RCC 7860 (cell line): ENCODE measurements at places on chromosomes 4 and X.

- DNase-seq = no peak
Observed at GRCh38 chr4:146369446-146369845, 152.3 kb downstream of the SLC10A7 start.

- DNase-seq = peak; percentile 76
Observed at GRCh38 chr4:41154814-41155177, 59.5 kb downstream of the APBB2 start.

DNA sequence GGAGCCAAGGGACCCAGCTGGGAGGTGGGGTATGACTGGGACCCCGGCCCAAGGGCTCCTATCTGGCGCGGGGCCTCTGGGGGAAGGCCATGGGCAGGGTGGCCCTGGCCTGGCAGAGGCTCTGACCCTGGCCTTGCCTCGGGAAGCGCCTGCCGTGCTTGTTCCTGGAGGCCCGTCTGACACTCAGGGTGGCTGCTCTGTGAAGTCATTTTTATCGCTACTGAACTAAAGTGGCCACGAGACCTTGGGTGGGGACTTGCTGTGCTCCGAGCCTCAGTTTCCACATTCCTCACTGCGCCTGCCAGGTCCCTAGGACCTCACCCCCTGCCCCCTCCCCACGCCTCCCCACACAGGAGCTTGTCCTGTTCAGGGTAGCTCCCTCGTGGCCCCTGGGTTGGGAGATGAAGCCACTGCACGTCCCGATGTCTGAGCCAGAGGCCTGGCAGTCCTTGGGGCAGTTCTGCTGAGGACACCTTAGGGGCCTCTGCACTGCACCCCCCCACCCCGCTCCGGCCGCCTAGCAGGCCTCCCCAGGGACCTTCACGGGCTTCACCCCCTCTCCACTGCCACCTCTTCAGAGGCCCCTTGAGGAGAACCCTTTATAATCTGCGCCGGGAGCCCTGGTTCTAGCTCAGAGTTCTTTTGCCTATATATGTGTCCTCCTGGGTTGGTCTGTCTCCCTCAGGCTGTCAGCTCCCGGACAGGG is 639 bp upstream of the SORCS2 start:
- DNase-seq = no peak

- peak; percentile 40 for DNase-seq
Observed at GRCh38 chr4:113446019-113446418, 315.5 kb downstream of the CAMK2D start.

DNA sequence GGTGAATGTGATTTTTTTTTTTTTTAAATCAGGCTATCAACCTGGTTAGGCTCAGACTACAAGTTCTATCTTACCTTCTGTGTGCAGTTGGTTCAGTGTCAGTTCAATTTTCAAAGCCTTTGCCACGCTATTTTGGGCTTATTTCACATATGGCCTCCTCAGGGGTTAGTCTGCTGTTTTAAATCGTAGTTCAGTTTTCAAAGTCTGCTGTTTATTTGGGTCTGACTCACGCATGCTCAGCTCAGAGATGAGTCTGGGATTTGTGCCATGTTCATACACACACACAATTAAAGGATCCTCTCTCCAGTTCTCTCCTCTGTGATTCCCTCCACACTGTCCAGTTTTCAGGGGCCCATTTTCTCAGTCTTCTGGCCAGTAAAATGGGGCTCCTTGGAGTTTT is 32.3 kb upstream of the ZFX start:
- no peak for DNase-seq

- no peak for DNase-seq
Observed at GRCh38 chrX:71547339-71547738, 14.4 kb downstream of the OGT start.

- DNase-seq = no peak
Observed at GRCh38 chr4:8709050-8709728, 116.6 kb downstream of the CPZ start.

GRCh38 chr4:7034262-7035081 is 8.7 kb upstream of the TADA2B start:
- DNase-seq = peak; percentile 72

DNA sequence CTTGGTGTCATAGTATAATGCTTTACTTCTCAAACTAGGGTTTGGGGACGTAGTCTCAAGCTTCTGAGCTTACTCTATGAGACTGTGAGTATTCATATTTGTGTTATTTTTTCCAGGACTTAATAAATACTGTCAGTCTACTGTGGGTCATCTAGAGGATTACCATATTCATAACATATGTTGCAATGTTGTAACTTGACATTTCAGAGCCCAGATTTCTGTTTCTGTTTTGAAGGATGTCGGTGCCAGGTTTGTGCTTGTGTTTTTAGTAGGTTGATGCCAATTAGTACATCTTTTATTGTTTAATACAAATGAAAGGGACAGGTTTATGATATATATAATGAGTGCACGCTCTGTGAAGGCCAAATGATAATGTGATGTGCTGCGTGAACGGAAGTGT is 69.6 kb downstream of the SPANXN4 start:
- no peak for DNase-seq

GRCh38 chr4:184814686-184815045 is 11.1 kb downstream of the ACSL1 start:
- no peak for DNase-seq

- no peak for DNase-seq
Observed at GRCh38 chrX:140949233-140949632, 53.2 kb upstream of the SPANXB1 start.

DNA sequence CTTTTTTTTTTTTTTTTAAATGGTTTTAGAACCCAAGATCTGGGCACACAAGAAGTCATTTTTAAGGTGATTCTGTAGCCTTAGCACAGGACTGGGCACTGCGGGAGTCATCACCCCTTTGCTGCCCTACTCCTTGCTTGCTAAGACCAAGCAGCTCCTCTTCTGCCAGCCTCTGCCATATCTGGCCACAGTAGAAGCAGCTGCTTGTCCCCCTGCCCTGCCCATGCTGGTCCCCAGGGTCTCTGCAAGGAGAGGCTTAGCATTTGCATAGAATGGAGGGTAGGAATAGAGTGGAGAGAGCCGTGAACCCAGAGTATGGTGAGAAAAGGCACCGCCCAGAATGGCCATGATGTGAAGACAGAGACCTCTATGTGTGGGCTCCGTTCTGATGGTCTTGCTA is 109.3 kb downstream of the ADRA2C start:
- no peak for DNase-seq

DNA sequence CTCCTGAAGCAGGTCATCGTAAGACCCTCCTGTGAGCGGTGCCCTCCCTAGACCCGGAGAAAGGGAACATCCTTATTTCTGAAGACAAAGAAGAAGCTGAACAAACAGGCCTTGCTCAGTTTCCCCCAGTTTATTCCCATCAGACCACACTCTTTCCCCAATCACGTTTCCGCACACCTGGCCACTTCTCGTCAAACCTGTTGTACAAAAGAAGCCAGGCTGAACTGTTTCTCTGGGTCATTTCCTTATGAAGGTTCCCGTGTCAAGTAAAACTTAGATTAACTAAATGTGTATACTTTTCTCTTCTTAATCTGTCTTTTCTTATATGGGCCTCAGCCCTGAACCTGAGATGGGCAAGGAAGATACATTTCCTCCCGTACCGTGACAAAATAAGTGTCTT is 111.6 kb upstream of the ENPP6 start:
- no peak for DNase-seq

DNA sequence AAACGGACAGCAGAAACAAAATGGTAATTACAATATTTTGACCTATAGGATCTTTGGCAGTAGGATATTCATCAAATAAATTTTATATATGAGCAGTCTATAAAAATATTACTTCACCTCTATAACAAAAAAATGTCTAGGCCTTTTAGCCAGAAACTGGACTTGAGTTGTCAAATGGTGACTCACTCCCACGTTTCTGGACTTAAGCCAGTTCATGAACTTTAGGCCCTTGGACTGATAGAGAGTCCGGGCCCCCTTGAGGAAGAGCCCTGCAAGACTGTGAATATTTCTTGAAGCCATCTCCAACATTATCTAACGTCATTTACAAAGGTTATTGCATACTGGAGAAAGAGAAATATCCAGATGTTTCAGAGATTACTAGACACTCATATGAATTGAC is 106.8 kb upstream of the FAM47A start:
- no peak for DNase-seq

DNA sequence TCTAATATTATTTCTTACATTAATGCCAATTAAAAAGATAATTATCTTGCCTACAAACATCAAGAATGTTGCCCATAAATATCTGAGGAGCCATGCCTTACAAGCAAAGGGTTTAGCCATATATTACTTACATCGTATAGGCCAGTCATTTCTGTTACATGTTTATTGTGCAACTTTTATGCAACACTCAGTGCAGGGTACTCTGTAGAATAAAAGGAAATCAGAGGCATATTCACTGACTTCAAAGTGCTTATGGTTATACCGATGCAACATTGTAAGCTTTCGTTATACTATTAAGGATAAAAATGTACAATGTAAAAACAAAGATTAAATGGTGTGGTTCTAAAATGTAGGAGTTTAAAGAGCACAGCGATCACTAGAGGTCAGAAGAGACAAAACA is 315.9 kb downstream of the PCDH10 start:
- DNase-seq = no peak

- DNase-seq = no peak
Observed at GRCh38 chrX:4094926-4095325, 381.5 kb upstream of the PRKX start.

- no peak for DNase-seq
Observed at GRCh38 chrX:97021680-97022079, 138.0 kb downstream of the RPA4 start.

DNA sequence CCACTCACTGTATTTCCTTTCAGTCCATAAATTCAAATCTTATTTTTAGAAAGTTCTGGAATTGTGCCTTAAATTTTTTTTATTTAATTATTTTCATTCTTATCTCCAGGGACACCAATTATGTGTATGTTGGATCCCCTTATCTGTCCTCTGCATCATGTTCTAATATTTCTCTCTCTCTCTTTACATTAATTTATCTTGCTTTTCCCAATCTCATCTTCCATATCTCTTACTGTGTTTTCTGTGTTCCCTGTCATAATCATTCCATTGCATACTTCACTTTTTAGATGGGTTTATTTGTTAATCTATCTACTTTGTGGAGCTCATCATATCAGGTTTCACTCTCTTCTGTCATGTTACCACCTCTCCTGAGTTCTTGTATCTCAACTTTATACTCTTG is 37.4 kb downstream of the PPP2R2C start:
- DNase-seq = no peak

DNA sequence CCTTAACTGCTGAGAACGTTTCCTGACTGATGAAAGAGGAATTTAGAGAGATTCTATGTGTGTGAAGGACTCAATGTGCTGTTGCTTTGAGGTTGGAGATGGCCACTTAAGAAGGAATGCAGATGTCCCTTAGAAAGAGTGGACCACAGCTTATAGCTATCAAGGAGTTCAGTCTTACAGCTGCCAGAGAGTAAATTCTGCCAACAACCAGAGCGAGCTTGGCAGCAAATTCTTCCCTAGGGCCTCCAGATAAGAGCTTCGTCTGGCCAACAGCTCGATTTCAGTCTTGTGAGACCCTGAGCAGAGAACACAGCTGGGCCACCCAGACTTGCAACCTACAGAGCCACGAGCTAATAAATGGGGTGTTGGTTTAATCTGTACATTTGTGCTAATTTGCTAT is 21.8 kb downstream of the MID1 start:
- no peak for DNase-seq

- peak; percentile 10 for DNase-seq
Observed at GRCh38 chrX:153926858-153927671, 1.0 kb upstream of the ARHGAP4 start.

DNA sequence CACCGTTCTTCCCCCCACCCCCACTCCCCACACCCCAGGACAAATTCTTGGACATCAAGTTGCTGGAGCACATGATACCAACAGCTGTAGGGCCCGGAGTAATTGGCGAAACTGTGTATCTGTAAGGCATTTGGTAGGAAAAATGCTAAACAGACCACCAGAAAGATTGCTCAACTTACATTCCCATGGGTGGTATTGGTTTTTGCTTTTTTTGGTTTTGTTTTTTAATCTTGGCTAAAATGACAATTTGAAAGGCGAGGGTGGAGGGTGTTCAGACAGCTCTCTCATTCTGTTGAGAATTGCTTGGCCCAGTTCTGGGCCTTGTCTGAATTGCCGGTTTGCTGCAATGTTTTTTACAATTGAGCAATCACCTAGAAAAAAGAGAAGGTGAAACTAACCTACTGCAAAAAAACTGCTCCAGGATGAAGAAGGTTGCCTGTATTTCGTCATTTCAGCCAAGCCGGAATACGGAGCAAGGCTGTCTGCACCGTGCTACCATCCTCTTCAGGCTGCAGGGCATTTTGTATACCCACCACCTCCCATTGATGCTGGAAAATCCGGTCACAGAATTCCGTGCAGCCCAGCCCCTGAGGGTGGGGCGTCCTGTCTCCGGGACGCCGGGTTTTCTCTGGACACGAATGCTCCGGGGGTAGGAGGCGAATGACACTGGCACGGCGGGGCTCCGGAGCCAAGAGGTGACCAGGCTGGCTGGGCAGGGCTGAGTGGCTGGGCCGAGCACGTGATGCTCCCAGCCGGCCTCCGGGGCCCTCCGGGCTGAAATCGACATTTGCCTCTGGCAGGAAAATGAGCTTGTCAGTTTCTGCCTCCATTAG is at the start of gene CLCN4:
TSS of gene CLCN4 (plus strand) at position 777 of the 833 bp plus-strand sequence. CDS start 28,058 bp downstream, outside the sequence.
- DNase-seq = peak; percentile 36

DNA sequence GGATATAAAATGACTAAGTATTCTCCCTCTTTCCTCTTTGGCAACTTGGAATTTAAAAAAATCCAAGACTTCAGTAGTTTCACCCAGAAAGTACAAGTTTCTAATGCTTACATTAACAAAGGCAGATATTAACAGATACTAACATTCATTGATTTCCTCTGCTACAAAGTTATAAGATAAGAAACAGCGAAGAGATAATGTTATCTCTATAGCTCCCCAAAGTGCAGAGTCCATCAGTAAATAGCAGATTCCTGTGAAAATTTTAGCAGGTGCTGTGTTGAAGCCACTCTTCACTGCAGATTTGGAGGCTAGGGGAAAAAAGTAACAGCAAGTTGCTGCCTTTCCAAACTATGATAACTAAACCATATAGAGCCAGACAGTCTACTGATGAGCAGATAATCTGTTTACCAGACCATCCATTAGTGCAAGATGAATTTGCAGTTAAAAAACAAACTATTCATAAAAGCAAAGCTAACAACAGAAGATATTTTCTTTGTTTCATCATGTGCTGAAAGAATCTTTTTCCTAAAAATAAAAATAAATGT is 3.3 kb upstream of the CAMK2D start:
- DNase-seq = no peak

GRCh38 chr4:175440786-175441185 is 371.3 kb downstream of the GPM6A start:
- DNase-seq = no peak

- DNase-seq = no peak
Observed at GRCh38 chr4:185398618-185399017, 2.0 kb downstream of the ANKRD37 start.

DNA sequence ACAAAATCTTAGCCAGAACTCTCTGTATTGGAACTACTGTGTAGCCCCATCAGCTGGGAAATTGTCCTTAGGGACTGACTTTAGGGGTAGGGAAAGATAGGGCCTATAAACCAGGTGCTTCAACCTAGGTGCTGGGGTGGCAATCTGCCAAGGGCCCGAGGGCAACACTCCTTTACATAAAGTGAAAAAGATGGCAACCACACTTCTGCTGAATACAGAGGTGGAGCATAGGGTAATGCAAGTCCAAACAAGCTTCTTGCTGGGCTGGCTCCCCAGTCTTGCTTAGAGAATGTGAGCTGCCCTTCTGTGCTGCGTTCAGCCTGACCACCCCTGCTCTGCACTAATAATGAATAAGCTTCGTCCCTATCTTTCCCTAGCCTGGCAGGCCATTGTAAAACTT is 9.8 kb downstream of the ZBTB33 start:
- no peak for DNase-seq
